ENCODE measurements at places on chromosomes 1 and 21.
A peak's percentile ranks its signal among the peaks of the same experiment; 100 is the strongest.

DNA sequence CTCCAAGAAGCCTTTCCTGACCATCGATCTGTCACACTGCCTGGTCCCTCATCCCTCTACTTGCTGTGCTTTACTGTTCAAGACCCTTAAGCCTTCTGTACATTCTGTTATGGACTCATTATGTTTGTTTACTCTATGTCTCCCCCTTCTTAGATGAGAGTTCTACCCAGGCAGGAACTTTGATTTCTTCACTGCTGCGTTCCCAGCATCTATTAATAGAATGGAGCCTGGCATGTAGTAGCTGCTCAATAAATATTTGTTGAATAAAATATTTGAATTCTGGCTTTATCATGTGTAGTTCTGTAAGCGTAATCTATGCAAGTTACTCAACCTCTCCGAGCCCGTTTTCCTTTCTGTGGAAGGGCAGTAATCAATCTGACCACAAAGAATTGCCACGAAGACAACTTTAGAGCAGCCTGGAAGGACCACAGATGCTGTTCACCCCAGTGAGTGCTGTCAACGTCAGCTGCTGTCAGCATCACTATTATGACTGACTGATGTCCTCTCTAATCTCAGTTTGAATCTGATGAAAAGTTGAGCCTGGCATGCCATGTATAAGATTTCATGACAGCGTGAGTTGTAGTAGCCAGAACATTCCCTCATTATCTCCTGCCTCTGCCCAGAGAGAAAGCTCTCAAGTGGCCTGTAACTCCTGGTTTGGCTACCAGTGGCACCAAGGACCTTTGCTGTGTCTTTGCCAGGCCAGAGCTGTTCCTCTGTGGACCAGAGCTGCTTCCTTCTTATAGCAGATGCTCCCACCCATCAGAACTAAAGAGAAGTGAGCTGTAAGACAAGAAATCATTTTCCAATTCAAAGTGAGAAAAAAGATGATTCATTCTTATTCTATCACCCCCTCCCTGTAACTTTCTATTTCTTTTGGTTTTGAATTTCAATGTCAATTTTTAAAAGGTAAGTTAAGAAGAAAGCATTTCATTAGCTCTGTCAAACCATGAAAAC, 94.5 kb downstream of the PRDM2 start:
- DNase-seq, result no peak

DNA sequence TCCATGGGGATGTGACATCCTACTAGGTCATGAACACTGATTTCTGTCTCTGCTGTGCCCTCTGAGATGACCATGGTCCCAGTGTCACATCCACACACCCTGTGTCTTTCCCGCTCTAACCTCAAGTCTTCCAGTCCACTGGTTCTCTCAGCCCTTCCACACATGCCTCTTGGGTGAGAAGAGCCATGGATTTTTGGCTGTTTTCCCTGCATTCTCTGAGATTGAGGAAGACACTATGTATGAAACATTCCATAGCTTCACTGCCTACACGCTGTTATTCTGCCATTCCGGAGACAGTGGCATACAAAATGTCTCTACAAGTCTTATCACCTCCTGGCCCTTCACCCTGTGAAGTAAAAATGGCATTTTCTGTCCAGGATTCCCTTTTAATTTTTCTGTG, 247.3 kb downstream of the BACH1 start:
- DNase-seq, result no peak

DNA sequence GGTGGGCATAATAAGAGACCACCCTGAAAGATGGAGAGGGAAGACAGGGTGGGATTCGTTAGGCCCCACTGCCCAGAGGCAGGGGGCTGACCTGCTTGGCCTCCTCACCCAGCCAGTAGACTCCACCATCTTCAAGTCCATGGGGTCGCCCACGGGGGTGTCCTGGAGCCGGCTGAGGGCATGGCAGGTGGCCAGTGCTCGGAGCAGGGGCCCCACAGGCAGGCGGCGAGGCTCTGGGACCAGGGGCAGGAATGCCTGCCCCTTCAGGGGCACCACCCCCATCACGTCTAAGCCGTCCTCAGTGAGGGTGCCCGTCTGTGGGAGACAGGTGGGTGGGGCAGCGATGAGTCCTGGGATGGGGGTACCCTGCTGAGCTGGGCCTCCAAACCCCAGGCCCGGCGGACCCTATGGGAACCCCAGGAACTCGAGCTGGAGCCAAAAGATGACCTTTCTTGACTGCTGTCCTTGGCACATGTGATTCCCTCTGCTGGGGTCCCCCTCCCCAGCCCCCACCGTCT, 13.2 kb upstream of the MFAP2 start:
- no peak for DNase-seq

- no peak for DNase-seq
Measured at GRCh38 chr1:20259646-20260045, 31.0 kb upstream of the VWA5B1 start.

DNA sequence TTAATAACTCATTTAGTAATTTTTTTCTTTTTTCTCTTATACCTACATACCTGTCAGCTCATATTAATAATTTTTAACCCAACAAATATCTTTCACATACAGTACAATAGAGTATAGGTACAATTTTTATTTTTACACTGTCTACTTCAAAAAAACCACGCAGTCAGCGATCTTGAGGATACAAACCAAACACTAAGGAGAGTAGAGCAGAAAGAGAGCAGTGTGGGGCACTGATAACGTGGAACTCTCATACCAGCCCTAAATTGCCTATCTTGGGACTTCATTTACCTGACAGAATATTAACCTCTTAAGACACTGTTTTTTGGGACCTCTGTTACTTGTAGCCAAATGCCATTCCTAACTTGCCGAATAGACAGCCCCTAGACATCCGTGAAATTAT, 5.5 kb downstream of the TRMT1L start:
- DNase-seq, result no peak

GRCh38 chr1:245872475-245872874, 634.6 kb downstream of the SMYD3 start:
- no peak for DNase-seq

- no peak for DNase-seq
Measured at GRCh38 chr21:28280611-28281010, 712.1 kb downstream of the LTN1 start.

DNA sequence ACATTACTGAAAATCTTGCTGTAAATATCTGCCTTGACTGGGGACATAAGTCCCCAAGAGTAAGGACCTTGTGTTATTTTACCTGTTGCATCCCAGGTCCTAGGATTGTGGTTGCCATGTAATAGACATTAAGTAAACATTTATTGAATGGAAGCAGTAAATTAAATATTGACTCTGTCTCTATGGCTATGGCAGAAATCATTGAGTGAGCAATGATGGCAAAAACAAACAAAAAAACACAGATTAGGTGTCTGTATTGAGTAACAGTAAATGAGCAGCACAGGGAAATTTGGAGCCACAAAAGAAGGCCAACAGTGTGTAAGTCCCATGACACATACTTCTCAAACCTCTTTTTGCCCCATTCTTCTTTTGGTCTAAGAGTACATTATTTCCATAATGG, 240.4 kb downstream of the NFIA start:
- DNase-seq, result no peak

DNA sequence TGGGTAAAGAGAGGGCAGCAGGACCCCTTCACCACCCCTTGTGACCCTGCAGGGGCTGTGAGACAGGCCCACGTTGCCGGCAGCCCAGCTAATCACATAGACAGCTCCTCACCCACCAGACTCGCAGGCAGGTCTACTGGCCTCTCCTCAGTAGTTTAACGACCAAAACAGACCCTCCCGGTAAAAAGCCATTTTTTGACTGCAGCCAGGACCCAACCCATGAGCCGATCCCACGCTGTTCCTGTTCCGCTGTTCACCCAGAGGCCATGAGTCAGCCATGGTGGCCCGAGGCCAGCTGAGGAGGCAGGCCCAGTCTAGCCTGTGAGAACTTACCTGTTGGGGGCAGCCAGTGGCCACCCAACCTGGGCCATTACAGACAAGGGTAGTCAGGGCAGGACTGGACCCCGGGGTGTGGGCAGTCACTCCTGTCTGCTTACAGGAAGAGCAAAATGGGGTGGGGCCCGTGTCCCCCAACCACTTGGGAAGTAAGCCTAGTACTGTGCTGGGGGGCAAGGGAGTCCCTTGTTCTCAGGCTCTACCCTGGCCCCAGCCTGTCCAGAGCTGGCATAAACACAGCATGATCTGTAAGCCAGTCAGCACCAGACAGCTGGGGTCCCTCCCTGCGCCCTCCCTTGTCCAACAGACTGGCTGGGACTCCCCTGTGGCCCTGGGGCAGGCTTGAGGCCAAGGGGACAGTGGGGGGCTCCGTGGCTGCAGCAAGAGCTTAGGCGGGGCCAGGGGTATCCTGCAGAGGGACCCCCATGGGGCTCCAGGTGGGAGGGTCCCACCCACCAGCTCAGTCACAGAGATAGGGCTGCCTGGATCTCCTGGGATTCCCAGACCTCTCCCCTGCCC, 61.9 kb downstream of the WNT9A start:
- DNase-seq, result no peak

GRCh38 chr1:157310401-157310800, 172.2 kb upstream of the ETV3 start:
- no peak for DNase-seq

DNA sequence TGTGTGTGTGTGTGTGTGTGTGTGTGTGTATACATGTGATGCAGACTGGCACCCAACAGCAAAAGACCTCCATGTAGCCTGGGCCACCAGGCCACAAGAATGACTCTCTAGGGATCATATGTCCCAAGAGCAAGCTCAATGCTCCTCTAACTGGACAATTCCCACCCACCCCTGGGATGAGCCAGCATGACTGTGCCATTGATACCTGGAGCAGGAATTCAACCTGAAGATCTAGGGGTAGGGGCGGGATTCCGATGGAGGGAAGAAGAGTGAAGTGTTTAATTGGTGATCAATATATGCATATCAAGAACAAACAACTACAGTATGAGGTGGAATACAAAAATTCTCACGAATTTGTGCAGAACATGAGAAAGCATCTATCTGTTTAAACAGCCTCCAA, 136.2 kb downstream of the PSMG1 start:
- no peak for DNase-seq

DNA sequence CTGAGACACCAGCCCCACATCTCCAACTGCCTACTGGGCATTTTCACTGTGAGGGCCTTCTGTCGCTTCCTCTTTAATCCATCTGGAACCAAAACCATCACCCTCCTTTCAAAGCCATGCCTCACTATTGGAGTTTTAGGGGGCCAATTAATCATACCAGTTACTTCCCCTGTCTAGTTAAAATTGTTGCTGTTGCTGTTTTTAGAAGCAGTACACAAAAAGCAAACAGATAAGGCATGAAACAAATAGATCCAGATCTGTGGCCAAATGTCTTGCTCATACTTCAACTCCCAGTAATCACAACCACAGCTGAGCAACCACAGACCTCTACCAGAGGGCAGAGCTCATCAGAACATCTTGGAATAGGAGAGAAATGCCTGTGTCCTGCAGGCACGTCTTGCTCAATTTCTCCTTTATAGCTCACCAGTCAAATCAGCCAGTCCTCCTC, 133.8 kb upstream of the C1orf105 start:
- no peak for DNase-seq

DNA sequence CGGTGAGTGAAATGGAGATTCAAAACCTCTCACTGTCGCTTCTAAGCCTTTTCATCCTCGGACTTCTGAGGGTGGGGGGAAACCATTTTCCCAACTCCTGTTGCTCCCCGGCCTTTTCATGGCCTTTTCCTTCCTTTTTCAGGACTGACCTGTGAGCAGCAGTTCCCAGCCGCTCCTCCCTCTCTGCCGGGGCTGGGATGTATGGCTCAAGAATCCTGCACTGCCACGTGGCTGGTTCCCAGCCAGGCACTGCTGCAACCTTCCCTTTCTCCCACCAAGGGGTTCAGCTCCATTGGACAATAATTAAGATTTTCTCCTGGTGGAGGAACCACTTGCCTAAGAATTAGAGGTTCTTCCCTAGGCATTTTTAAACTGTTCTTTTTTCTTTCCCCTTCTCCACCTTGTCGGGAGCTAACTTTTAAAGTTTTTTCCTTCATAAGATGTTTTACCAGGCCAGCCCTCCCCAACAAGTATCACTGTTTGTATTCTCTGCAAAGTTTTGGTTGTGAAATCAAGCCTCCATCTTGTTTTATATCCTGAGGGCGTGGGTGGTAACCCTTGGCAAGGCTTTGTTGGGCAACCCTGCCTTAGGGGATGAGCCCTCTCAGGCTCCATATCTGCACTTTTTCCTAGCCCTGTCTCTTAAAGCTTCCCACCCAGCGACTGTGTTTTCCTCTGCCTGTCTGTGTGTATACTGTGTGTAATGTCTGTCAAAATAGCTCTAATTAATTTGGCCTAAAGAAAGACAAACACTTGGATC, 1166.6 kb upstream of the ADGRL2 start:
- no peak for DNase-seq

- DNase-seq, result no peak
Measured at GRCh38 chr1:228368801-228369607, 37.6 kb downstream of the TRIM11 start.

GRCh38 chr1:43227143-43227764, 42.5 kb upstream of the TMEM125 start:
- DNase-seq, result peak; percentile 77

- no peak for DNase-seq
Measured at GRCh38 chr1:51768971-51769588, 109.4 kb downstream of the NRDC start.

Data from stimulated activated CD4-positive, alpha-beta T cell treated with anti-CD3 and anti-CD28 coated beads, Interleukin-1b, Interleukin-23, amount 100 ng/mL, for 24 hours (primary cell).